ENCODE measurements at places on chromosomes 2 and 18. TPM values are rescaled to one million over a fixed set of nuclear protein-coding genes. Genes with fewer than 3 reads are reported as not detected.

DNA sequence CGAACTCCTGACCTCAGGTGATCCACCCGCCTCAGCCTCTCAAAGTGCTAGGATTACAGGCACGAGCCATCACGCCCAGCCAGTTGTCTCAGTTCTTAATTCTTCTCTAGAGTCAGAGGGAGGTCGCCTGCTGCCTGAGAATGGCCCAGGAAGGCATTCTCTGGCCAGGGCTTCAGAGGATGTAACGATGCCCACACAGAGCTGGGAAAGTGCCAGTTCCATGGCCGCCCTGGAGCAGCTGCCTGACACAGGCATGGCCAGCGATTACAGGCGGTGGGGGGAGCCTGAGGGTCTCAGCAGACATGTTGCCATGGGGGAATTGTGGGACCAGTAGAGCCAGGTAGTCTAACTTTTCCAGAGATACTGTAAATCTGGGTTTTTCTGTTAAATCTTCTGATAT, 25.6 kb upstream of the DNMT3A start:
- H3K4me3 ChIP-seq, result no peak overlapping the region
- H3K27me3 ChIP-seq, result no peaks in the 10 kb centered on the region
- H3K4me1 ChIP-seq, result peaks cover 12% of the 10 kb centered on the region

TMEFF2 gene
- total RNA-seq, result 1.2 TPM

- no peaks in the 10 kb centered on the region for H3K36me3 ChIP-seq
- H3K27ac ChIP-seq, result no peak overlapping the region
- no peak overlapping the region for H3K4me3 ChIP-seq
- no peaks in the 10 kb centered on the region for H3K27me3 ChIP-seq
- H3K4me1 ChIP-seq, result peaks cover 4% of the 10 kb centered on the region
Observed at GRCh38 chr18:9738266-9738969, 30.3 kb downstream of the RAB31 start.

GRCh38 chr2:29000481-29000880, 19.4 kb downstream of the TOGARAM2 start:
- peak overlapping the region; percentile 70 for H3K27ac ChIP-seq
- H3K27me3 ChIP-seq, result no peaks in the 10 kb centered on the region
- peak; percentile 89 for DNase-seq

DNA sequence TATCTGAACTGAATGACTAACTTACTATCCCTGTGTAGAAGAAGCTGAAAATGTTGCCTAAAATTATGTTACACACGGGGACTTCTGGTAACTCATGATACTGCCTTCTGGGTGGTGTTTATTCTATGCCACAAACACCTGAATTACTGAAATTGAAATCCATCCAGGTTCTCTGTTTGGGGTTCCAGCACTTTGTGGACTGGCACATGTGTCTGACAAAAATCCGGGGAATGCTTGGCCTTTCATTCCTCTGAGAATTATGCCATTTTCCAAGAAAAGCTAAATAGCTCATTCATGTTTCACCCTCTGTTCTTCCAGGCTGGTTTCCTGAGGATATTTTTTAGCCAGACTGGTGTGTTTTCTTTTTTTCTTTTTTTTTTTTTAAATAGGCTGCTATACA, 59.5 kb upstream of the POU3F3 start:
- no peak overlapping the region for H3K27ac ChIP-seq
- no peak for DNase-seq
- no peaks in the 10 kb centered on the region for H3K36me3 ChIP-seq
- H3K4me3 ChIP-seq, result no peak overlapping the region
- no peaks in the 10 kb centered on the region for H3K27me3 ChIP-seq
- H3K4me1 ChIP-seq, result no peaks in the 10 kb centered on the region

GRCh38 chr2:189536830-189537229, 43.8 kb downstream of the SLC40A1 start:
- H3K27me3 ChIP-seq, result no peaks in the 10 kb centered on the region
- no peaks in the 10 kb centered on the region for H3K4me1 ChIP-seq
- H3K36me3 ChIP-seq, result no peaks in the 10 kb centered on the region
- no peak for DNase-seq
- no peak overlapping the region for H3K27ac ChIP-seq
- H3K4me3 ChIP-seq, result no peak overlapping the region

DNA sequence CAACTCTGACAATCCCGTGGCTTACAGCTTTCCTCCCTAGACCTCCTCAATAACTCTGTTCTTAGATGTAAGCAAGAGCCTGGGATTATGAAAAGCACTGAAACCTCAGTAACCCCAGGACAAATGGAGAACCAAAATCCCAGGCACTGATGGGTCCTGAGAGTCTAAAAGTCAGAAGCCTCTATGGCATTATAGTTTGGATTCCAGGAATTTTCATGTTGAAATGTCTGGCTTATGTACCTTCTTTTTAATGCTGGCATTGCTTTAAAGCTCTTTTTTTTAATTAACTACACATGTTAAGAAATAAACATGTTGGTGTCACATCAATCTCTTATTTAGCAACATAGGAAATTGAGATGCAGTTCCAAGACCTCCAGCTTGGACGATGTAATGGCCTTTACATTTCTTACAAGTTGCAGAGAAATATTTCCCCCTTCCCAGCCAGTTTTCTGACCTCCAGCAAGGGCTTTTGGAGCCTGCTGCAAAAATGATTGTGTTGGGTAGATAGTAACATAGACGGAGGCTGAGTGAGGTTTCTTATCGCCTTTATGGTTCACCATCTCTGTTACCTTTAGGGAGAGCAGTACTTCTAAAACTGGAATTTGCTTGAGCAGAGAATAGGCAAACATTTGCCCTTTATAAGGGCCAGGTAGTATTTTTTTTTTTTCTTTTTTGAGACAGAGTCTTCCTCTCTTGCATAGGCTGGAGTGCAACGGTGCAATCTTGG, 84.8 kb upstream of the RASGRP3 start:
- no peak overlapping the region for H3K4me3 ChIP-seq
- no peak for DNase-seq
- H3K4me1 ChIP-seq, result no peaks in the 10 kb centered on the region
- no peaks in the 10 kb centered on the region for H3K36me3 ChIP-seq

UGT1A6 gene
- total RNA-seq, result 1.1 TPM

RGPD4 gene
- 0.19 TPM for total RNA-seq

SKA1 gene
- total RNA-seq, result 11.5 TPM

DNA sequence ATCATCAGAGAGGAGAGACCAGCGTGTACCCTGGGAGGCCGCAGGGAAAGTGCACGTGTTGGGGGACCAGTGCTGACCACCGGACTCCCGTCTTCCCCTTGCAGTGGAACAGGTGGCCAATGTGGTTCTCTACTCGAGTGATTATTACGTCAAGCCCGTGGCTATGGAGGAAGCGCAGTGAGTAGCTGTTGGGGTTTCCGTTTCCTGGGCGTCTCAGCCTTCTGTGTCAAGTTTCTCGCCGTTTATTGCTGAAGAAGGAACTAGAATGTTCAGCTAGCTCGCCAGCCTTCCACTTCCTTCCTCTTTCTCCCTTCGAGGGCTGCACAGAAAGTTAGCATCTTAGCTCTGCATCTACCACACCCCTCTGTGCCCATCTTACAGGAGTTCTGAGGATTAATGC, 22.8 kb upstream of the DGKD start:
- H3K4me3 ChIP-seq, result no peak overlapping the region
- no peaks in the 10 kb centered on the region for H3K36me3 ChIP-seq
- DNase-seq, result peak; percentile 80
- H3K4me1 ChIP-seq, result peaks cover 4% of the 10 kb centered on the region
- H3K27me3 ChIP-seq, result no peaks in the 10 kb centered on the region

DNA sequence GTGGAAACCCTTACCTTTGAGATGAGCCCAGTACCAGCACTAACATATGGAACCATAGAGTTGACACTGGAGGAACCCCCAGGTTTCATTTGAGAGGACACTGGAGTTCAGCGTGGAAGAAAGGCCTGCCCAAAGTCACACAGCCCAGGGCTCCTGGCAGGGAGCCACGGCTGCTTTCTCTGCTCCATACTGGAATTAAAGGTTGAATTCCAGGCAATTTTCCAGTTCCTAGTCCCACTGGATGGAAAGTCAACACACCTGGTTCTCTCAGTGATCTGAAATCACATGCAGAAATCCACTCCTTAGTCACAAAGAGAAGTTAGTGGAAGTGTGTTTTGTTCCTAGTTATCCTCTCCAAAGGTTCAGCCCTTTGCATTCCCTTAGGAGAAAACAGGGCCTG, 336.1 kb upstream of the SKOR2 start:
- DNase-seq, result no peak
- H3K4me3 ChIP-seq, result no peak overlapping the region
- peaks cover 2% of the 10 kb centered on the region for H3K27me3 ChIP-seq
- no peaks in the 10 kb centered on the region for H3K36me3 ChIP-seq

CRYBA2 gene
- total RNA-seq, result 0.14 TPM

- H3K4me1 ChIP-seq, result no peaks in the 10 kb centered on the region
- no peak overlapping the region for H3K27ac ChIP-seq
- DNase-seq, result no peak
- H3K27me3 ChIP-seq, result no peaks in the 10 kb centered on the region
Observed at GRCh38 chr2:227789803-227790202, 23.8 kb upstream of the CCL20 start.

GRCh38 chr2:107376909-107377308, 449.8 kb upstream of the RGPD4 start:
- no peaks in the 10 kb centered on the region for H3K4me1 ChIP-seq
- no peak for DNase-seq
- no peaks in the 10 kb centered on the region for H3K36me3 ChIP-seq
- H3K27me3 ChIP-seq, result no peaks in the 10 kb centered on the region

GRCh38 chr2:144248350-144249034, 271.4 kb downstream of the ZEB2 start:
- H3K36me3 ChIP-seq, result no peaks in the 10 kb centered on the region
- no peak overlapping the region for H3K4me3 ChIP-seq
- no peak overlapping the region for H3K27ac ChIP-seq
- no peak for DNase-seq
- no peaks in the 10 kb centered on the region for H3K27me3 ChIP-seq

CYRIA gene
- 4.0 TPM for total RNA-seq

QPCT gene
- total RNA-seq, result 11.4 TPM

- H3K27ac ChIP-seq, result no peak overlapping the region
- no peak overlapping the region for H3K4me3 ChIP-seq
- no peaks in the 10 kb centered on the region for H3K27me3 ChIP-seq
- no peak for DNase-seq
Observed at GRCh38 chr2:21118302-21118920, 5.4 kb upstream of the TDRD15 start.

All from thymus (tissue), 14 donors.